ENCODE measurements at places on chromosomes 7 and 10. TPM values are rescaled to one million over a fixed set of nuclear protein-coding genes. Genes with fewer than 3 reads are reported as not detected.

Gene ADAM22
- total RNA-seq = 32.5 TPM

DNA sequence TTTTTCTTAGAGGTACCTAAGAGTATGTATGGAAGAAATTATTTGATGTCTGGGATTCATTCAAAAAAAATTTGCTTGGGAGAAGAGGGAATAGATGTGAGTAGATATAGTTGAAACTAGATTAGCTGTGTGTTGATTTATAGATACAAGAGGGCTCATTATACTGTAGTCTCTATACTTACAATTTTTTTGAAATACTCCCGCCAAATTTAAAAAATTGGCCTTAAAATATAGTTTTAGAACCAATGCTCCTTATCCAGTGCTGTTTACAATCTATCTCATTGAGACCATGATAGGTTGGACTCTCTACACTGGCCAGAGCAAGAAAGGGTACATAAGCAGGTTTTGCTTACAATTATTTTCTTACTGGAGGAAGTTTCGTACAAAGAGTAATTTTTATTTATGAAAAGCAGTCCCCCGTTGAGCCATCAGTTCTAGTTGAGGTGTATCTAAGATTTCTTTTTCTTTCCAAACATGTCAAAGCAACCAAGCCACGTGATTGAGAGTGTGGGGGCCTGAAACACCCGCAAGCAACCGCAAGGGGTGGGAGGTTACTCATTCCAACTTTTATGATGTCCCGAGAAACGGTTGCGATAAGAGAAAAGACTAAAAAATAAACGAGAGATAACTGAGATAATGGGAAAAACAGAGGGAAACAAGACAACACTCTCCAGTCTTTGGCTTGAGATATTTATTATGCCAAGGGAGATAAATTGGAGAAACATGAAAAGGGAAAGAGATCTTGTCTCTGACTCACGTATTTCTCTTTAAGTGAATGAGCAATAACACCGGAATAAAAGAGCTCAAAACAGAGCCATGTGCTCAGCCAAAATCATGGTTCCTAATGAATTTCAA is 729.2 kb downstream of the LRMDA start:
- no peak for DNase-seq

GRCh38 chr7:150369748-150370501 is 1.3 kb downstream of the REPIN1 start:
- DNase-seq = no peak

DNA sequence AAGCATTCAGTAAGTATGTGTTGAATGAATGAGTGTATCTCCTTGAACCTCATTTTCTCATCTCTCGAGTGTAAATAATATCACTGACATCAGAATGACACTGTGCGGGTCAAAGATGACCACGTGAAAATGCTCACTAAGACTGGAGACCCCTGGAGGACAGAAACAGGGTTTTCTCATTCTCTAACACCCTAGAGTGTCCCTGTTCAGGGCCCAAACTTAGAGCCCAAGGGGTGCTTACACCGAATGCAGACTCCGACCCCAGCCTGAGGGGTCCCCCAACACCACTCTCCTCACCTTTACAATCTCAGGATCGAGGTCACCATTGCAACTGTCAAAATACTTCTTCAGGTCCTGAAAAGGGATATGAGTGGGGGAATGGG is 1.4 kb downstream of the CDK5 start:
- DNase-seq = no peak

Gene TFEC
- total RNA-seq = 8.2 TPM

- DNase-seq = no peak
Measured at GRCh38 chr7:117041822-117042221, 88.5 kb downstream of the ST7 start.

DNA sequence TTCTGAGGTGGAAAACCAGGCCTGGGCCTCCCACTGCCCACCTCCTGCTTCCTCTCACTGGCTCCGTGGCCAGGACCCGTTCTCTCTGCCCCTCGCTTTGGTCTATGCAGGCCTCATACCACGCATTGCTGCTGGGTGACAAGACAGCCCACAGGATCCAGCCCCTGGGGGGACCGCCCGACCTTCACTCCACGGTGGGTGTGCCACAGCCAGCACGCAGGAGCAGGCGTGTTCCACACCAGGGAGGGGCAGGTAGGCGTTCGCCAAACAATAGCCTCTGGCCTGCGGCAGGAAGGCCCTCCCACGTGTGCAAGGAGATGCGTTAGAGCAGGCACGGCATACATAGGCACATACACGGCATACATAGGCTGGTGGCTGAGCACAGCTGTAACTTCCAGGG is 233.4 kb downstream of the WDR37 start:
- no peak for DNase-seq

Gene TMEM236
- 1.2 TPM for total RNA-seq

DNA sequence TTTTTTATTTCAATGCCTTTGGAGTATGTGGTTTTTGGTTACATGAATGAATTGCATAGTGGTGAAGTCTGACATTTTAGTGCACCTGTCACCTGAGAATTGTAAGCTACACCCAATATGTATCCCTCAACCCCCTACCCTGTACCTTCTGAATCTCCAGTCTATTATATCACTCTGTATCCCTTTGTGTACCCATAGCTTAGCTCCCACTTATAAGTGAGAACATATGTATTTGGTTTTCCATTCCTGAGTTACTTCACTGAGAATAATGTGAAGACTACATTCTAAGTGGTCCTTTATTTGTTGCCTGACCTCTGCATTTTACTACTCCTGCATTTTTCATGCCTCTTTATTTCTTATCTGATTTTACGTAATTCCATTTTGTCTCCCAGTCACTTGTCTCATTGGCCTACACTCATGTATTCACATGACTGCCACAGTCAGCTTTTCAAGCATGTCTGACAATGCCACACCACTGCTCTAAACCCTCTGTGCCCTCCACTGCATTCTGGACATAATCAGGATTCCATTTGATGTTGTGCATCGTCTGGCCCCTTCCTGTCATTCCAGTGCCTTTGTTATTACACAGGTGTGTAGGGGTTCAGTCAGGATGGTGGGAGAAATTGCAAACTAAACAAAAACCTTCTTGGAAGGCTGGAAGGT is 1325.5 kb downstream of the XPNPEP1 start:
- no peak for DNase-seq

GRCh38 chr7:135773464-135773863 is 24.9 kb upstream of the FAM180A start:
- no peak for DNase-seq

DNA sequence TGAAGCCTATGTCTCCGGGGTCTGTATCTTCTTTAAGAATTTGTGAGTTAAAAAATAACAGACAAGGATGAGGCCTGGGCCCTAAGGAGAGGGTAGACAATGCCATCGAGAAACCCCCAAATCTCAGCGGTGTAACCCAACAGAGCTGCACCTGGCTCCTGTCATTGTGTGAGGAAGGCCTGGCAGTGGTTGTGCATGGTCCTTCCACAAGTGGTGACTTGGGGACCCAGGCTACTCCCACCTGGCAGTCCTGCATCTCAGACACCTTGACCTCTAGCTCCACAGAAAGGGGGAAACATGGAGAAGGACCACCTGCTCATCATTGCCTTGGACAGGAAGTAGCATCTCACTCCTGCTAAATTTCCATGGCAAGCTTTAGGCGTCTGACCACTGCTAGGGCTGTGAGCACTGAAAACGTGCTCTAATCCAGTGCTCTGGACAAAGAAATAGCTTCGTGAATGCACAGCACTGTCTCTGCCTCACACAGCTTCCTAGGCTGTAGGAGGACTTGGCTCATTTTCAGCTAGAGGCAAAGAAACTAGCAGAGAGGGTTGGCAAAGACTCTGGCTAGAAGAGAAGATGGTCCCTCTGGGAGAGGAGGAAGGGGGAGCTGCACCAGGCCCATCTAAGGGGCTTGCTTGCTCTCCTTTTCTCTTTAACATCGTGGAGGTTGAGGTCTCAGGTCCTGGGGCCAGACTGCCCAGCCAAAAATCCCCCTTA is 273.9 kb upstream of the ZMIZ1 start:
- DNase-seq = no peak

Gene IFIT2
- 18.7 TPM for total RNA-seq

Gene OR2A5
- not detected for total RNA-seq

DNA sequence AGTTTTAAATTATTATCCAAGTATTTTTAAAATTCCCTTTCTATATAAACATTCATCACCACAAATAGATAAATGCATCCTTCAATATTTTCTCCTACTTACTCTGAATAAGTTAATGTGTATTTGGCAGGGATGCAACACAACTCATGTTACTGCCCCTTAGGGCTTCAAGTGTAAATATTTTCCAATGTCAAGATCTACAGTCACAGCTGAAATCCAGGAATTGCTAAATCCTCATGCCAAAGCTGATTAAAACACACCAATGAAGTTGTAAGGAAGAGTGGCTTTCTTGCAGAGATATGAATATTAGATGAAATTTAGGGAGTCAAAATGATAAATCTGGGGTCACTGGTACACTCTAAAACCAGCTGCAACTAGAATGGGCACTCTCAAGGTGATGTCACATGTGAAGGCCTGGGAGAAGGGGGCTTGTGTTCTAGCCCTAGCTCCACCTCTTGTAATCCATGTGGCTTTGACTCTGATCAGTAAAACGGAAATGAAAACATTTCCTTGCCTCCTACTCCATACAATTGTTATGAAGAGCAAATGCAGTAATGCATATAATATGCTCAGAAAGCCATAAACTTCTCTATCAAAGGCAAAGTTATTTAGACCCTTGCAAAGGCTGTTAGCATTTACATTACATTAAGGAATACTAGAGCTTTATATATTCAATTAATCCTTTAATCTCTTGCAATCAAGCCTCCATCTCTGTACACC is 228.1 kb upstream of the NFE2L3 start:
- no peak for DNase-seq

Gene CAMK2B
- 1.5 TPM for total RNA-seq

- DNase-seq = no peak
Measured at GRCh38 chr10:80408242-80409101, at the start of gene PRXL2A. PRXL2A (plus strand) TSS chr10:80408551; CDS start chr10:80420468, 11,917 bp downstream.

DNA sequence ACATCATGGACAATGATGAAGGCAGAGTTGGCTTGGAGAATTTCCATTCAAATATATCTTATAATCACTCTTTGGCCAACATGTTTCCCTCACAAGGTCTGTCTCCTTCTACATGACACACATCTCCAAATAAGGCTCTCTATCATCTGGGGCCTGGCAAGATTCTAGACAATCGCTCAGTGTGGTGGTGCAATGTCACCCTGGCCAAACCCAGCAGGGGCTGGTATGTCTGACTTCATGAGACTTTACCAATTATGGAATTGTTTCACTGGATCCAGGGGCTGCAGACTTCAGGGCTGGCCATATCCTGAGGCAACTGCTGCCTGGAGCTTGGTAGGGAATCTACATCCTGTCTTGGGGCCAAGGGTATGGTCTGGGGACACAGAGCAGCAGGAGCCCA is 319.0 kb downstream of the PLXNA4 start:
- no peak for DNase-seq

- DNase-seq = no peak
Measured at GRCh38 chr7:37659971-37660565, 23.5 kb upstream of the GPR141 start.

- DNase-seq = no peak
Measured at GRCh38 chr7:146366938-146367337, 250.3 kb downstream of the CNTNAP2 start.

DNA sequence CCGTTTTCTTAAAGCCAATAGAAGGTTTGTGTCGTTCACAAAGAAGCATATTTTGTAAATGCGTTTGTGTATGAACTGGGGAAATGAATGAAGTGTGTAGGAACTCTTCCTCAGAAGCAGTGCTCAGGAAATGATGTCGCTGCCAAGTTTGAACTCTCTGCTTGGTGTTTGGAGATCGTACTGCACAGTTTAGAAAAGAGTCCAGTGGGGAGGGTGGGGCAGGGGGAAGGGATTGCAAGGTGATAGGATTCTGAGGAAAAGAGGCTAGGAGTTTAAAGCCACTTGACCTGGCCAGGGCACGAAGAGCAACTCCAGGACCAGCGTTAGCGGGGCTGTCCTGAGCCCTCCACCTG is 122.2 kb downstream of the CUBN start:
- DNase-seq = no peak

DNA sequence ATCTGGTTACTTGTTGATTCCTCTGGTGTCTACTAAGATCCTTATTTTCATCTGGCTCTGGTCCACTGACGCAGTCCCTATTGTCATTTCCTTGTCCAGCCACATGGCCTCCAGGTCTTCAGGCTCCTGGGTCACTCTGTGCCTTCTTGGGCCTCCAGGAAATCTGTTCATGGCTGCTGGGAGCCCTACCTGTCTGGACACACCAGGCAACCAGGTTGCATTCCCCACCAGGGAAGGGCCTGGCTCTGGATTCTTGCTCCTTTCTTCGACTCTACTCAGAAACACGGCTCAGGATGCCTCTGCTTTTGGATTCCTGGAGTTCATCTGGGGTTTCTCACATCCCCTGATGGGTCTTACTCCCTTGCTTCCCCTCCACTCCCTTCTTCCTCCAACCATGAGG is 8.0 kb upstream of the PPIF start:
- DNase-seq = no peak

GRCh38 chr7:85595750-85596178 is 408.9 kb upstream of the SEMA3D start:
- no peak for DNase-seq

Gene HOXA4
- total RNA-seq = 1.0 TPM

Gene IFIT1B
- 2.2 TPM for total RNA-seq

DNA sequence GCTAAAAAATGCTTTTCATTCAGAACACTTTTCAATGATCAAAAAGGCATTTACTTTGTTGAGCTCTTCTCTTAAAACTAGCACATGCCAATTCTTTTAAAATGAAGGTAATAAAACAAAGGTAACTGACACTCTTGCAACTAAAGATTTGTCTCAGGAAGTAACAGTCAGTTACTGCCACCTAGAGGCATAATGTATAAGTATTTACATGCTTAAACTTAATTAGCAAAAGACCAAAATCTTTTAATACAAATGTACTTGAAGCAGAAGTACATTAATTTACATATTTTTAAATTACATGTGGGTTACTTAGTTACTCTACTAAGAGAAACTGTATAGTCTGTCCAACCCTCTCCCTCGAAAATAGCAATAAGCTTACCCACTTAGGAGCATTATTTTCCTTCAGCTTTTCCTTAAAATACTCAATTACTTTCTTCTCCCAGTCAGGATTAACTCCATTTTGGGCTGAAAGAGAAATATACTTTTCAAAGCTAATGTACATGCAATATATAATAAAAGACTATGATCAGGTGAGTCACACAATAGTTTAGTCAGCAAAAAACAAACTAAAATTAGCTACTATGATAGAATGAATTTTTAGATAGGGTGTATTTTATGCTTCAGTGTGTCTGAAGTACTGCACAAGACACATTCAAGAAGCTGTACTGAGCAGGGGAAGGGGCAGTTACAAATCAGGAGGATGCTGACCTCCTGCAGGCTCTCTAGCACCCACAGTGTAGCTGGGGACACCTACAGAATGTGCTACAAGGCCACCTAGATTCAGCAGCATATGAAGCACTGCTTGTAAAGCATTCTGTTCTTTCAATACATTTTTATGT is 13.0 kb downstream of the MCMBP start:
- DNase-seq = no peak

DNA sequence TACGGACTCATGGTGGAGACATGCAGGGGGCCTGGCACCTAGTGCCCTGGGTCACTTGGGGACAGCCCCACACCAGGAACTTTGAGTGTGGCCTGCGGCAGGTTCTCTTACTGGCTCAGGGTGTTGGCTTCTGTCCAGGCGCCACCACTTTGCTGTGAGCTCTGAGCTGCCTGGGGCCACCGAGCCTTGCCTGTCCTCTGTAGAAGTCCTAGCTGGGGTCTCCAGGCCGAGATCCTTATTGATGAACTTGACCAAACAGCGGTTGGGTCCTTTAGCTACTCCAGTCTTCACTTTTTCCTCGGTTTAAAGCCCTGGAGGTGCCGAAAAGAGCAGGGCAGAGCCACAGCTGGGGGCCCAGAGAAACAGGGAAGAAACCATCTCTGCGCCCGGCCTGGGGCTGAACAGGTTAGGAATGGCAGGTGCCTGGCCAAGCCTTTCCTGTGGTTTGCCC is 41.3 kb downstream of the ZNF467 start:
- no peak for DNase-seq

All from urinary bladder (tissue), 4 donors.